ENCODE measurements at places on chromosomes 12 and 14. TPM values are rescaled to one million over a fixed set of nuclear protein-coding genes. Genes with fewer than 3 reads are reported as not detected.

GRCh38 chr12:67471810-67472209 is 176.7 kb upstream of the DYRK2 start:
- H3K36me3 ChIP-seq = peaks cover 1% of the 10 kb centered on the region
- no peaks in the 10 kb centered on the region for H3K4me1 ChIP-seq
- H3K27ac ChIP-seq = no peak overlapping the region
- no peak overlapping the region for H3K4me3 ChIP-seq
- no peak for DNase-seq

- H3K4me1 ChIP-seq = no peaks in the 10 kb centered on the region
- H3K27me3 ChIP-seq = peaks cover 2% of the 10 kb centered on the region
- no peak overlapping the region for H3K4me3 ChIP-seq
- H3K36me3 ChIP-seq = no peaks in the 10 kb centered on the region
- no peak overlapping the region for H3K27ac ChIP-seq
- DNase-seq = no peak
Observed at GRCh38 chr14:81066672-81067071, 111.3 kb downstream of the TSHR start.

The APOF gene
- total RNA-seq = not detected

The LAG3 gene
- total RNA-seq = 91.9 TPM

The MFAP5 gene
- not detected for total RNA-seq

The TMEM233 gene
- not detected for total RNA-seq

Data from activated CD4-positive, alpha-beta memory T cell treated with anti-CD3 and anti-CD28 coated beads, Interleukin-2, amount 10 ng/mL, durations not matched to agents 7 days and 5 days (primary cell).